Fibroblast of villous mesenchyme (primary cell): ENCODE measurements at places on chromosomes 12 and 14.
A peak's percentile ranks its signal among the peaks of the same experiment; 100 is the strongest.

DNA sequence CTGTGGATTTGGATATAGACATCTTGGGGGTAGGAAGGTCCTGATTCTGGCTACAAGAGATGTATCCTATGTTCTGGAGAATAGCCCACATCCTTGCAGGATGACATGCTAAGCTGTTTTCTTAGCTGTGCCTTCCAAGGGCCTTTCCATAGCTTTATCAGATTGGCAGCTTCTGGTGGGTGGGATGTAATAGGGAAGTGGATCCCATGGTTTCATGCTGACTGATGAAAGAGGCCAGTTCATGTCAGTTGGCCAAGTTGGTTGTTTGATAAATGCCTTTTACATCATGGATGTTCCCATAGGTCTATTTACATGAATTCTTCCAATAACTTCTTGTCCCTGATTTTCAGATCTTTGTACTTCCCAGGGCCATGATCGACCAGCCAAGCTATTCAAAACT lies 169.1 kb upstream of the RMST start:
- DNase-seq, result no peak

DNA sequence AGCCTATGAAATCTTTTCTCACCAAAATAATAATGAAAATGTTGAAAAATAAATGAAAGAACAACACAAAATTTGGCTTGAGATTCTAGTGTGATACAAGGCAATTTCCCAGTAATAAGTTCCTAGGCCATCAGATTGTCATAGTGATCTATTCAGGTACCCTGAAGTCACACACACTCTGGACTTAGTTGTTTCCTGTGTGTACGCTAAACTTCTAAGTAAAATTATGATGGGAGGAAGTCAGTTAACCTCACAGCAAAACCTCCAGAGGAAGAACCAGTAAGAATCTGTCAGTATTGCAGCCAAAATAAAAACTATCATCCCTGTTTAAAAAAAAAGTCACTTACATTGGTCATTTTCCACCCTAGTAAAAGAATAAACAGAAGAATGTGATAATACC lies 81.9 kb downstream of the DBX2 start:
- no peak for DNase-seq

DNA sequence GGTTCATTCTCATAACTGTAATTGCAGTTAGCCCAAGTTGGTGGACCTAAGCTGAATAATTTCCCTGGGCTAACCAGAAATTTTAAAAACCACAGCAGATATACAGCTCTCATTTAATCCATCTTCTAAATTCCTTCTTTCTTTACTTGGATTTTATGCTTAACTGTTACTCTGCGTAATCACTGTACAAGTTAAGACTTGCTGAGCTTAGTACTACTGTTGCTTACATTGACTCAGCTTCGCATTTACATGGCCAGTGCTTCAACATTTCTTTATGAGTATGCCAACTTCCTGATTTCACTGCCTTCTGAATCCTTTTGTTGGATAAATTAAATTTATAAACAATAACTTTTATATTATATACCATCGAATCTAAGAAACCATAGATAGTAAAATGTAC lies 147.4 kb downstream of the SLC38A4 start:
- DNase-seq, result peak; percentile 51

DNA sequence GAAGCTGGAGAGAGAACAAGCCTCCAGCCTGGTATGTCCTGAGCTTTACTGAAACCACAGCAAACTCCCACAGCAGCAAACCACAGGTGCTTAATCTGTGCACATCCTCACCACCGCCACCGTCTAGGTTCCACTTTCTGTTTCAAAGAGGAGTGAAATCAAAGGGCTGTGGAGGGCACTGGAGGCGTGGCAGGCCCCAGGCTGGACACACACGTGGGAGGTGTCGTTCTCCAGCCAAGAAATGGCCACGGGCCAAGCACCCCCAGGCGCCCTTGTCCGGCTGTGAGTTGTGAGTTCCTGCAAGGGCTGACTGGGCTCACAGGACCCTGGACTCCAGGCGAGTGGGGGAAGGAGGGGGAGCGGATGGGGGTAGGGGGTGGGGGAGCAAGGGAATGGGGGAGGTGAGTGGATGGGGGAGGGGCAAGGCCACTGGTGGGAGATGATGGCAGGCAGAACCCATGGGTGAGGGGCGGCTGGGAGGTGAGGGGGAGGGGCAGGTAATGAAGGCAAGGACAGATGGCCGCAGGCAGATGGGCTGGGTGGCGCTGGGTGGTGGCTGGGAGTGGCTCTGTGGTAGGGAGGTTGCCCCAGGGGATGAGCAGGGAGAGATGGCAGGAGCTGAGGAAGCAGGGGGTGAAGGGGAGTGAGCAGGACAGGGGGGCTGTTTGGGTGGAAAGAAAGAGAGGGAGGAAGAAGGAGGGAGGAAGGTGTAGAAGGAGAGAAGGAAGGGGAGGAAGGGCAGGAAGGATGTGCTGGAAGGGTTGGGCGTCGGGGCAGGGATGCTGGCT lies 86.7 kb downstream of the NCOR2 start:
- DNase-seq, result peak; percentile 95

- no peak for DNase-seq
Measured at GRCh38 chr12:55935738-55936151, 4.8 kb downstream of the DGKA start.

GRCh38 chr14:57389646-57390036 lies 745 bp upstream of the NAA30 start:
- DNase-seq, result no peak

- DNase-seq, result no peak
Measured at GRCh38 chr14:75717729-75718128, 56.7 kb downstream of the TTLL5 start.

DNA sequence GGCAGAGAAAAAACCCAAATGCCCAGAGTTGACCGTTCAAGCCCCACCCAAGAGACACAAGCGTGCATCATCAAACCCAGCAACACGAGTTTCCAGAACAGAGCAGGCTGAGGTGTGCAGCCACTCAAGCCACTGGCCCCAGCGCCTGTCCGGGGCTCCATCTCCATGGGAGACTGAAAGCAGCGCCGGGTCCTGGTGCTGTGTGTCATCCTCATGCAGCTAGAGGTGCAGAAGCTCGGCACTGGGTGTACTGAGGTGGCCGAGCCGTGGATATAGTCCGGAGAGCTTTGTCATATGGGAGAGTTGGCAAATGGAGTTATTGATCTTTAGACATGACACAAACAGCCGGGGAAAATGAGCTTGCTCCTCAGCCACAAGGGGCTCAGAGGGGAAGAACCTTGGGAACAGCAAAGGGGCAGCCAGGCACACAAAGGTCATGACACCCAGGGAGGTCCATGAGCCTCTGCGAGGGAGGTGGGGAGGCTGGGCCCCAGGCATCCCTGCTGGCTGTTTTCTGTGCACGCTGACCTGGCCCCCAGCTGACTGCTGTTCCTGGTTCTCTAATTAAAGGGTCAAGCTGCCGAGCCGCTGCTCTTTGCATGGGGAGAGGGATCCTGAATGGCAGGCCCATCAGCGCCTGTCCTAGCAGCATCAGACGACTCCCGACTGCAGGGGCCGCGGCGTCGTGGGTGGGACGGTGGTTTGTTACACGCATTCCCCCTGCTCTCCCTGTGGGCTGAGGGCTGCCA lies 145.4 kb upstream of the SFSWAP start:
- DNase-seq, result no peak

DNA sequence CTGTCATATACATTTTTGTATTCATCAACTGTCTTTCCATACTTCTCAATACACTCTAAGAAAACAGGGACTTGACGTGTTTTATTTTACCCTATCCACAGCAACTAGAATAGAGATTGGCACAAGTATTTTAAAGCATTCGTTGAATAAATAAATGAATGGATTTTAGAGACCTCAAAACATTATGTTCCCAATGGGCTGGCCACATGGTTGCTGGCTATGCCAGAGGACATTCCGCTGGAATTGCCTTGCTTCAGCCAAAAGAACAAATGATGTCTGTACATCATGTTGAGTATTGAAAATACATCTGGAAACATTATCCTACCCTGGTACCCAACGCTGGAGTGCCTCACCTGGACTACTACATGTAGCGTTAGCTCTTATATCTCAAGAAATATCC lies 132.8 kb upstream of the RAP1B start:
- DNase-seq, result no peak

DNA sequence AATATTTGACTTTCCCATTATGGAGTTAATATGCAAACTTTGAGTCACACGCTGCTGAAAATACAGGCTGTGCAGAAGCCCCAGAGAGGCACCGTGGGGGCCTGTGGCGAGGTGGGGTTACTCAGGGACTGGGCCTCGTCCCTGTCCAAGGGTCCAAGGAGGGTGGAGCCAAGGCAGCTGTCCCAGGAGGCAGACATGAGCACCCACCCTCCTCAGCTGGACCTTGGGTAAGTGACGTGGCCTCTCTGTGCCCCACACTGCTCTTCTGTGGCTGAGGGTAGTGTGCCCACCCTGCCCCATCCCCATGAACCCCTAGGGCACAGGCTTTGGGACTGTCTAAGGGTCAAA lies 39.4 kb downstream of the FAM222A start:
- DNase-seq, result no peak

DNA sequence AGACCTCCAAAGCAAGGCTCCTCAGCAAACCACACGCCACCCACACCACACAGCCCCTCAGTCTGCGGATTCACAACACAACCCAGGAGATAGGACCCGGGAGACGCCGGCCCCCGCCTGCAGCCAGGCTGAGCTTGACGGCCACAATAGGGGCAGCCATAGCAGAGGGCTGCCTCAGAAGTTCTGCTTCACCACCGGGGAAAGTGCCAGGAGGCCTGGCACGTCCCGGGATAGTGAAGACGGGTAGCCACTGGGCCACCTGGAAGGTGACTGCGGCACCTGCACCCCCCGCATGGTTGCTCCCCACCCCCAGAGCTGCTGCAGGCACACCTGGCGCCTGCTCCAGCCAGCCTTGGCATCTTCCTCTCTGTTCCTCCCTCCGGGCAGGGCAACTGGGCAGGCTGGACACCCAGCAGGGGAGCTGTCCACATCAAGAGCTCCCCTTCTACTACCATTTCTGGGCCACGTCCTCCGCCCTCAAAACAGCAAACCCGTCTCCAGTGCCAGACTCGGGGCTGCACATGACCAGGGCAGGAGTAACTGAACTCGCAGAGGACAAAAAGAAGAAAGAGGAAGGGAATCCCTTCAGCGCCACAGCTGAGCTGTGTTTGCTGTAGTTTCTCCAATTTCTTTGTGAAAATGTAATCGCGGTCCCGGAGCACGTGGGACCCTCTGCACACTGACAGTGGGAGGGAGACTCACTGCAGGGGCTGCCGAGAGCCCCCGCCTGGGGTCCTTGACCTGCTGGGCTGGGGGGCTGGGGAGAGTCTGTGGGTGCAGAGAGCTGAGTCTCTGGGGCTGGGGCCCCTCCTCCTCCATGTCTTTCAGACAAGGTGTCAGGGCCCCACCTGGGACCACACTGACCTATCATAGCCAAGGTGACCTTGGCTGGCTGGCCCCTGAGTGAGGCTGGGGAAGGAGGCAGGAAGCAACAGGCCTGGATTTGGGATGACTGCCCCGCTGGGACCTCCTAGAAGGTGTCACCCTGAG lies 74.2 kb upstream of the C14orf180 start:
- DNase-seq, result no peak

DNA sequence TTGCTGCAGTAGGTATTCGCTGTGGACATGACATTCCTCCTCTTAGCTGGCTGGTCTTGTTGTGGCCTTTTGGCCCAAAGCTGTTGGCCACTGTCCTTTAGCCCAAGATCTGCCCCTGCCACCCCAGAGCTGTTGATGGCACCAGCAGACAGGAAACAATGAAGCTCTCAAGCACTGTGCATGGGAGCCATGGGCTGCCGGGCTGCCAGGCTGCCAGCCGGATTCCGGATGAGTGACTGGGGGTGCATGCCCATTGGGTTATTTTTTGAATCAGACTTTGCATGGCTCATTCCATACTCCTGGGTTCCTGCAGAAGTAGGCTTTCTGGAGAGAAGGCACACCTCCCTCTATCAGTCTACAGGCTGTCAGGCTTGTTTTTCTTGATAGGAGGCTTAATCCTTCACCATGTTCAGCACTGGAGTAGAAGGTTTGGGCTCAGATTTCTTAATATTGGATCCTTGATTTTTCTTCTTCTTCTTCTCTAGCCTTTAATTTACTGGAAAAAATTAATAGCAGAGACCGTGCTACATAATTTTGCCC lies 32.4 kb downstream of the MAX start:
- no peak for DNase-seq

DNA sequence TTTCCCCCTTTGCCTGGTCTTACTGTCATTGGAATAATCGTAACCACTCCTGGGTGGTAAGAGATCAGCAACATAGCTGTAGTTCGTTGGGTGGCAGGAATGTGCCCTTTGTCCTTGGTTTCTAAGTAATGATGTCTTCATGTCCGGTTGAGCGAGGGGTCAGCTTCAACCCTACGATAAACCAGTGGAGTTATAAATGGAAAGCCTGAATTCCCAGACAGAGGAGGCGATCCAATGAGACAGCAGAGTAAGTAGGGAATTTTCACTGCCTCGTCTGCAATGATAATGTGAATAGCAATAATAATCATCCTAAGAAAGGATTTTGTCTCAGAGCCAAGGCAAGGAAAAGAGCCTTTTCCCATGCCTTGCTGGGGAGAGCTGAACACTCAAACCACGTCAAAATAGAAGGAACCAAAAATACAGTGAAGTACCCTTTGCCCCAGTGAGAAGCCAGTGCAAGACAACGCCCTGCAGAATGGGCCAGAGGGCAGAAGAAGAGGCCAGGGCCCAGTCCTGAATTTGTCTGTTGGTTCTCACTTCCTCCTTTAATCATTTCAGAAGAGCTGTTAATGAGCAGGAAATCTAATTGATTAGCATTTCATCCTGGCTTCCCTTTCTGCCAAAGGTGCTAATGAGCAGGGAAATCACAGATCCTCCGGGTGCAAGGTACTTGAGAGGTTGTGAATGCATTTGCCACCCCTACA lies 330.7 kb downstream of the CACNA1C start:
- DNase-seq, result no peak

GRCh38 chr12:13839365-13840336 lies 141.8 kb downstream of the GRIN2B start:
- DNase-seq, result no peak

- DNase-seq, result no peak
Measured at GRCh38 chr14:60753264-60754119, 18.9 kb downstream of the MNAT1 start.

DNA sequence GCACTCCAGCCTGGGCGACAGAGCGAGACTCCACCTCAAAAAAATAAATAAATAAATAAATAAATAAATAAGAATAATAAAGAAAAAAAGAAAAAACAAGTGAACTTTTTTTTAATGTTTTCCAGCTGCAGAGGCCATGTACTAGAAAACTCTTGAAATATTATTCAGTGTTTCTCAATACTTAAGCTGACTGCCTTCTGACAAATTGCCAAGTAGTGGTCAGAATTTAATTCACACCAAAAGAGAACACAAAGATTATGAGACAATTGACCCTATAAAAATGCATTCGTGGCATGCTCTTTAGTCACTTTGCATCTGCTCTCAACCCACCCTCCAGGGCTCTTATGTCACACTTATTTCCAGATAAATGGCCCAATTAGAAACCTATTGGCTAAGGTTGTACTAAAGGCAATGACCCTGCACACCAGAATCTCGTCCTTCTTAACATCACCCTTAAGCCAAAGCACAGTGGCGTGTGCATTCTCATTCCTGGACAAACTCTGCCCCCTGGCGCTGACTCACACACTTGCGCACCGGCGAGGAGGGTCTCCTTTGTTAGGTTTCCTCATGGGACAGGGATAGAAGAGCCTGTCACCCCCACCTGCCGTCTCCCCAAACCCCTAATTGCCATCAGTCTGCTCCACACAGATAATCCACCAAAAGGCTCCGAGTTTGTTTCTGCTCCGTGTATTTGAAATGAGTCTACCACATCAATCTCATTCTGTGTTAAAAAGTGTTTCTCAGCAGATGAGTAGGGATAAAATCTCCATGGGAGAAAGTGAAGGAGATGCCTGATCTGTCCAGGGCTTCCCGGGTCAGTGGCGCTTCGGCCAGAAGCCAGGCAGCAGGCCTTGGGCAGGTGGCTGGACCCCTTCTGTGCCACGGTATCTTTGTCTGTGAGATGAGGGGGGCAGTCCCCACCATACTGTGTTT lies 73.1 kb upstream of the CEP83 start:
- peak; percentile 75 for DNase-seq
